ENCODE measurements at places on chromosomes 7 and 10. TPM values are rescaled to one million over a fixed set of nuclear protein-coding genes. Genes with fewer than 3 reads are reported as not detected.

GRCh38 chr7:50782375-50783208 lies at the start of gene GRB10:
TSS of gene GRB10 (minus strand) at chr7:50782896. CDS start at chr7:50732322, 50,574 bp downstream.
- DNase-seq: no peak

The WEE2 gene
- total RNA-seq: 0.68 TPM

The C10orf53 gene
- total RNA-seq: not detected

GRCh38 chr10:114100848-114101741 lies 57.4 kb downstream of the ADRB1 start:
- DNase-seq: peak; percentile 11

DNA sequence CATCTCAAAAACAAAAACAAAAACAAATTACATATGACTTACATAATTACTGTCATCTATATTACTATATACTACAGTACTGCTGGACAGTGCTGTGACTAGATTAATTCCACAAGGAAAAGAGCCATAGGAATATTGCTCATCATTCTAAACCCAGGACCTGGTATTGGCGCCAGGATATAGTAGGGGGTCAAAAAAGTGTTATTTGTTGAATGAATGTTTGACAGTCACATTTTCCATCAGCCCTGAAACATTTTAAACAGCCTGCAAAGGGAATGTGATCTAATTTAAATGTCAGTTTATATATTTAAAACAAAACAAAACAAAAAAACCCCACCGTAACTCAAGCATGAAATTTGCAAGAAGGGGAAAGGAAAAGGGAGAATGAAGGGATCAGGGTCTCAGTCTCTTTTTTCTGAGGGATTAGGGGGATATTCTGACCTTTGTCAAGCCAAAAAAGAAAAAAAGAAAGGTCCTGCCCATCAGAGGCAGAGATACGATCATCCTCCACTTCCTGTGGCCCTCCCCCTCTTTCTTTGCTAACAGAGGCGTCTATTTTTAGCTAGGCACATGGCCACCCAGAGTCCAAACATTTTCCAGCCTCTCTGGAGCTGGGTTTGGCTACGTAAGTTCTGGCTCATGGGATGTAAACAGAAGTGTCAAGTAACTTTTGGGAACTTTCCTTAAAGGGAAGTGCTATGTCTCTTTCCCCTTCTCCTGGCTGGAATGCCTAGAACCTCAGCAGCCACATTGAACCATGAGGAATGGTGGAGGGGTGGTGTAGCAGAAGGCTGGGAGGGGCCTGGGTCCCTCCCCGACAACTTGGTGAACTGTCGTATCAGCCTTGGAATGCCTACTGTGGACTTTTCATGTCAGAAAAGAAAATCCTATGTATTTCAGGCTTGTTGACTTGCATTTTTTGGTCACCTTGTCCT lies 44.6 kb upstream of the DLG5 start:
- DNase-seq: no peak

DNA sequence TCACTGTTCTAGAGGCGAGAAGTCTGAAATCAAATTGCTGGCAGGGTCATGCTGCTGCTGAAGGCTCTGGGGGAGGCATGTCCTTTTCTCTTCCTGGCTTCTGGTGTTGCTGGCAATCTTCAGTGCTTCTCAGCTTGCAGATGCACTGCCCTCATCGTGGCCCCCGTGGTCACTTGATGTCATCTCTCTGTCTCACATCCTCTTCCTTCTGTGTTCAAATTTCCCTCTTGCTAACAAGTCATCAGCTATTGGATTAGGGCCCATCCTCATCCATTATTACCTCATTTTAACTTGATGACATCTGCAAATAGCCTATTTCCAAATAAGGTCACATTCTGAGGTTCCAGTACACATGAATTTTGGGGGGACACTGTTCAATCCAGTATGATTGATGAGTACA lies 36.6 kb upstream of the SRGN start:
- DNase-seq: no peak

- DNase-seq: no peak
Observed at GRCh38 chr7:149202831-149203231, 7.5 kb downstream of the ZNF282 start.

The DYNC1I1 gene
- total RNA-seq: not detected

DNA sequence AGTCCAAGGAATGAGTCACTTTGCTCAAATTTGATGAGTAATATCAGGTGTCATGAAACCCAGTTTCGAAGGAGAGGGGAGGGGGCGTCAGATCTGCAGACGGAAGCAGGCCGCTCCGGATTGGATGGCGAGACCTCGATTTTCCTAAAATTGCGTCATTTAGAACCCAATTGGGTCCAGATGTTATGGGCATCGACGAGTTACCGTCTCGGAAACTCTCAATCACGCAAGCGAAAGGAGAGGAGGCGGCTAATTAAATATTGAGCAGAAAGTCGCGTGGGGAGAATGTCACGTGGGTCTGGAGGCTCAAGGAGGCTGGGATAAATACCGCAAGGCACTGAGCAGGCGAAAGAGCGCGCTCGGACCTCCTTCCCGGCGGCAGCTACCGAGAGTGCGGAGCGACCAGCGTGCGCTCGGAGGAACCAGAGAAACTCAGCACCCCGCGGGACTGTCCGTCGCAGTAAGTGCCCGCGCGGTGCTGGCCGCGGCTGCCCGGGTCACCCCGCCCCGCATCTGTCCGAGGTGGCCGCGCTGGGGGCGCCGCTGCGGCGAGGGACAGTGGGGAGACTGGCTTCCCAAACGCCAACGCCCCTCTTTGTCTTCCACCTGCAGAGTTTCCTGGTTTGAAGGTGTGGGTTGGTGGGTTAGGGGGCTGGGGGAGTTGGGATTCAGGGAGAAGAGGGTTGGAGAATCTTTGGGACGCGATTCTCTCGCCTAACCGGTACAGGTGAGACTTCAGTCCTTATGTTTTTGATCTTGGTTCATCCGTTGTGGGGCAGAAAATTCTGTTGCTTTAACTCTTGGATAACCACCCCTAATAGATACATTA lies at the start of gene TAC1:
TAC1 (plus strand) TSS at position 351 of the 829 bp plus-strand sequence. CDS start 527 bp downstream, outside the sequence.
- no peak for DNase-seq

DNA sequence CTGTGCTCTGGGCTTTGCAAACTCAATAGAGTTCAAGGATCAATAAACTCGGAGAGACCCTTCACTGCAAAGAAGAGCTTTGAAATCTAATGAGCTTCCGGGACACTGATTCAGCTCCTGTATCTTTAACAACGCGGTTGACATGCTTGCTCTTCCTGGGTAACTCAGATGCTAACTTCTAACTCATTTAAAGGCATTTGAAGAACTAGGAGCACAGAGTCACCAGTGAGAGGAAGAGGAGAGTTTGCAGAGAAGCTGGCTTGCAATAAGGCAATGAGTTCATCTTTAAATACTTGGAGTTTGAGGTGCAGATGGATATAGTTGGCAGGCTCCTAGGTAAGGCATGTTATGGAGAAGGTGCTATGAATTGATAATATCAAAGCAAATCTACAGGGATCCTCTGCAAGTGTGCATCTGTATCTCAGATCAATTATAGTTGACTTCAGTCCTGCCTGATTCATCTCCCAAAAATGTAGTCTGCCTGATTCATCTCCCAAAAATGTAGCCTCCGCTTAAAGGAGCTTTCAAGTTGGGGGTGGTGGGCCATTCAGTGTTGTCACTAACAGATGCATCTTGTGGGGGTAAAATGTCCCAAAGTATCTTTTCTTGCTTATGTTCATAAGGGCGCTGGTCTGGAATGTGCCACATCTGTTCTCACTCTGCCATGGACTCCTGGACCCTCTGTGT lies 182.5 kb upstream of the PRSS58 start:
- no peak for DNase-seq

The NFE2L3 gene
- total RNA-seq: 0.68 TPM

The IFIT3 gene
- 12.0 TPM for total RNA-seq

DNA sequence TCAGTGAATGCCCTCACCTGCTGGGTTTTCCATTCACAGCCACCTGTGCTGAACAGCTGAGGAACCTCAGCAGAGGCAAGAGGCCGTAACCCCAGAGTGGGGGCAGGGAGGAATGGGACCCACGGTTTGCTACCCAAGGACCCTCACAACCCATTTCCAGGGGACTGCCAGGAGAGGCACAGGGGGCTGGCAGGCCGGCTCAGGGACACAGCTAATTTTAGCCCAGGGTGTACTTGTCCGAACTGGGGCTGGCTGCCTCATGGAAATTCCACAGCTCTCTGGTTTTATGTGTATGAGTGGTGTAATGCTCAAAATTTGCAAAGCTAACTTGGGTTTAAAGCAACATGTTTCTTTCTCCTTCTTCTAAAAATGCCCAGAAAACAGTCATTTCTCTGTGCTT lies 42.2 kb downstream of the MINDY4 start:
- no peak for DNase-seq

GRCh38 chr10:101146392-101147251 lies 15.5 kb downstream of the TLX1 start:
- no peak for DNase-seq

The CALY gene
- total RNA-seq: not detected
